ENCODE measurements at places on chromosomes 12 and 14. TPM values are rescaled to one million over a fixed set of nuclear protein-coding genes. Genes with fewer than 3 reads are reported as not detected.

- H3K36me3 ChIP-seq = no peaks in the 10 kb centered on the region
- no peaks in the 10 kb centered on the region for H3K4me1 ChIP-seq
- DNase-seq = no peak
- H3K4me3 ChIP-seq = no peak overlapping the region
- H3K27me3 ChIP-seq = peaks cover 2% of the 10 kb centered on the region
Measured at GRCh38 chr12:112841906-112842305, 50.4 kb downstream of the RPH3A start.

DNA sequence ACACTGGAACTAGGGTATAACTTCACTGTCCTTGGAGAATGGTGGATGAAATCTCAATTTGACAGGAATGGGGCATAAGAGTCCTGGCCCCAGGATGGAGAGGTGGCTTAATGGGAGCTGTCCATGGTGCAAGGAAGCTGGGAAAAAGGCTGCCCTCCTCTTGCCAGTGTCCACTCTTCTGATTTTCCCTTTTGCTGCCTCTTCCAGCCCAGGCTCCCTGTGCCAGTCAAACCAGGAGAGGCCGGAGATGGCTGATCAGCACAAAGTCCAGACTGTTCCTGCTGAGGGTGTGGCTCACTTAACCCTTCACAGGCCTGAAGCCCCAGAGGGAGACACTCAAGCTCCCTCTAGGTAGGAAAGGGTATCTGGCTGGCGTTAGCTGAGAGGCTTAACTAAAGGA, at the start of gene MYO1A:
MYO1A (minus strand) TSS at position 240 of the 400 bp plus-strand sequence. CDS start 1,806 bp downstream, outside the sequence.
- H3K27me3 ChIP-seq = peaks cover 30% of the 10 kb centered on the region
- H3K27ac ChIP-seq = no peak within 1 kb of the TSS
- H3K4me1 ChIP-seq = no peaks in the 10 kb centered on the region
- H3K36me3 ChIP-seq = no peaks in the 10 kb centered on the region

DNA sequence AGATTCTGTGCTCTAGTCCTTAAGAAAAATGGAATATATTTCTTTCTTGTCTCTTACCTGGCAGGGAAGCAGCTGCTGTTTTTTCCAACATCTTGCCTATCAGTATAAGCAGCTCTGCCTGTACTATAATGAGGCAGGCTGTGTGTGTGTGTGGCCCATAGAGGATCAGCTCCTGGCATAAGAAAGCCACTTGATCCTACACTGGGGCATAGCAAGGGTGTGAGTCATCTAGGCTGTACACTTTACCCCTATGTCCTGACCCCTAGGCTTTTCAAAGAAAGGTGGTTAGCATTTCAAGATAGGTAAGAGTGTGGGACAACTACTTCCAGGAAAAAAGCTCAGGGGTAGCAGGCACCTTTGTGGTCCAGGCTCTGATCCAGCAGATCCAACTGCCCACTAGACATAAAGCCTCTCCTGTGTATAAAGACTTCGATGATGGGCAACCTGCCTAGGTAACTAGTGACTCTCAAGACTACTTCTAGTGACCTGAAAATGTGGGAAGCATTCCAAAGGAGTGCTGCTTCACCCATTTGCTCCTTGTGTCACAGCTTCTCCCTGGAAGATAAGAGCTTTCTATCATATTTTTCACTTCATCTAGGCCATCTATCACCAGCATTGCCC, 4.9 kb upstream of the SENP1 start:
- H3K36me3 ChIP-seq = no peaks in the 10 kb centered on the region
- no peak overlapping the region for H3K27ac ChIP-seq
- no peak overlapping the region for H3K4me3 ChIP-seq
- peaks cover 21% of the 10 kb centered on the region for H3K27me3 ChIP-seq
- H3K4me1 ChIP-seq = peaks cover 9% of the 10 kb centered on the region
- DNase-seq = no peak

- no peak for DNase-seq
- no peak overlapping the region for H3K27ac ChIP-seq
- H3K4me3 ChIP-seq = no peak overlapping the region
- H3K4me1 ChIP-seq = peaks cover 21% of the 10 kb centered on the region
Measured at GRCh38 chr14:71752111-71752738, 180.0 kb upstream of the RGS6 start.

The CIDEB gene
- not detected for total RNA-seq

The CLEC9A gene
- total RNA-seq = not detected

GRCh38 chr14:98297567-98297966, 974.4 kb downstream of the BCL11B start:
- H3K27ac ChIP-seq = no peak overlapping the region
- H3K4me1 ChIP-seq = no peaks in the 10 kb centered on the region
- no peak overlapping the region for H3K4me3 ChIP-seq
- DNase-seq = no peak
- H3K27me3 ChIP-seq = no peaks in the 10 kb centered on the region

DNA sequence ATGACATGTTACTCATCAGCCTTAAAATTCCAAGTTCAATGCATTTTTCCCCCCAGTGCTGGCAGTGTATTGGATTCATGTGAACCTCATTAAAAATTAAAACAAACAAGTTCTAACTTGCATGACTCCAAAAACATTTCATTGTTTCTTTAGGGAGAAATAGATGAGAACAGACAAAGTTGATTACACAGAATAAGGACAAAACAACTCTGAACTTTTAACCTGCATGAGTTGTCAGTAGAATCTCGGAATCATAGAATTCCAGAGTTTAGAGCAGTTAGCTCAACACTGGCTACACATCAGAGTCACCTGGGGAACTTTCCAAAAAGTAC, 127.5 kb downstream of the TMX1 start:
- H3K4me1 ChIP-seq = peaks cover 13% of the 10 kb centered on the region
- no peak overlapping the region for H3K4me3 ChIP-seq
- no peaks in the 10 kb centered on the region for H3K36me3 ChIP-seq

DNA sequence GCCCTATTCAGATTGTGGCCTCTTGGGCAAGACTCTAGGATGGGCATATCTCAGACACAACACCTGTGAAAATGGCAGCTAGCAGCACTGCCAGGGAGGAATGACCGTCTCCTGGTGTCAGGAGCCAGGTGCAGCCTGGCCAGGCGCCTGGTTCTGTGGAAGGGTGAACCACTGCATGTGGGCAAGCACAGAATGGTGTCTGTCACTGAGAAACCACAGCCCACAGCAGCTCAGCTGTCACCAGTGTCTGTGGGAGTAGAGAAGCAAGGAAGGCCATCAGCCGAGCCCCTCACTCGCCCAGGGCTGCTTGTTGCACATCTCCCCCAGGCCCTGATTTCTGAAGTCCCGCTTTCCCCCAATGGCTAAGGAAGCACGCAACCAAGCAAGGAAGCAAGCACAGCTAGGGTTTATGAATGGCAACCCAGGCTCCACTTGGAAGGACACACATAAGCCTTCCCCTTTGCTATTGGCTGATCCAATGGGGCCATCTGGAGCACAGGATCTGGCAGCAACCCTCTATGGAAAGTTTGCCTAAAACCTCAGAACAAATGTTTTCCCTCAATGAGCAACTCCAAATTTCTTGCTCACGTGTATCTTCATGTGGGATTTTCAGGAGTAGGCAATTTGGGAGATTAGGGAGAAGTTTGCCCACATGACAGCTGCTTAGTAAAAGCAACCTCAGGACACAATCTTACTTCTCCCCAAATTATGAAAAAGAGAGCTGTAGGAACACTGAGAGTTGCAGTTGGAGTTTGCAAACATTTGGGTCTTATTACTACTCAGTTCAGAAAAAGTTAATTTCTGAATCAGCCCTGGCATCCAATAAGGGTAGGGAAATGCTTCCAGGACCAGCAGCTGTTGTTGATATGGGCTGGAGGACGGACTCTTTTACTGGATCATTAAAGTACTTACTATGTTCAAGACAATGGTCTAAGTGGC, 44.7 kb downstream of the GPHB5 start:
- no peak overlapping the region for H3K27ac ChIP-seq
- H3K4me1 ChIP-seq = no peaks in the 10 kb centered on the region
- peaks cover 15% of the 10 kb centered on the region for H3K36me3 ChIP-seq

The KRT83 gene
- not detected for total RNA-seq

All from chondrocyte (in vitro differentiated cells).